ENCODE measurements at places on chromosomes 1 and 21.
A peak's percentile ranks its signal among the peaks of the same experiment; 100 is the strongest.

DNA sequence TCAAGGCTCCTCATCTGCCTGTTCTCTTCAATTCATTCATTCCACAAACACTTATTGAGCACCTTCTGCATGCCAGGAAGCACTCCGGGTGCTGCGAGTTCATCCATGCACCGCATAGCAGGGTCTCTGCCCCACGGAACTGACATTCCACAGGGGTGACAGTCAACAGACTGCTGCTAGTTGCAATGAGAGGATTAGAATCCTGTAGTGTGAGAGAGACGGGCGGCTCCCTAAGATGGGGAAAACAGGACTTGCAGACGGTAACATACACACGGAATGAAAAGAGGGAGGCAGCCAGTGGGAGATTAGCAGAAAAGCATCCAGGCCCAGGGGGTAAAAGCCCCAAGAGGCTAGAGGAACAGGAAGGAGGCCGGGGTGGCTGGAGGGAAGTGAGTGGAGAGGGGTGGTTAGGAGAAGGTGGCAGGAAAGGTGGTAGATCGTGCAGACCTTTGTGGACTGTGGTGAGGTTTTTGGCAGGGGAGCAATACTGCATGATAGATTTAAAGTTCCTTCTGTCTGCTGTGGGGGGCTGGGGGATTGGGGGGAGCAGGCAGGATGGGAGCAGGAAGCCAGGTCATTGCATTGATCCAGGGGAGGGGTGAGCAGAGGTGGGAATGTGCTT lies 6.6 kb downstream of the TNFRSF8 start:
- no peak for DNase-seq

DNA sequence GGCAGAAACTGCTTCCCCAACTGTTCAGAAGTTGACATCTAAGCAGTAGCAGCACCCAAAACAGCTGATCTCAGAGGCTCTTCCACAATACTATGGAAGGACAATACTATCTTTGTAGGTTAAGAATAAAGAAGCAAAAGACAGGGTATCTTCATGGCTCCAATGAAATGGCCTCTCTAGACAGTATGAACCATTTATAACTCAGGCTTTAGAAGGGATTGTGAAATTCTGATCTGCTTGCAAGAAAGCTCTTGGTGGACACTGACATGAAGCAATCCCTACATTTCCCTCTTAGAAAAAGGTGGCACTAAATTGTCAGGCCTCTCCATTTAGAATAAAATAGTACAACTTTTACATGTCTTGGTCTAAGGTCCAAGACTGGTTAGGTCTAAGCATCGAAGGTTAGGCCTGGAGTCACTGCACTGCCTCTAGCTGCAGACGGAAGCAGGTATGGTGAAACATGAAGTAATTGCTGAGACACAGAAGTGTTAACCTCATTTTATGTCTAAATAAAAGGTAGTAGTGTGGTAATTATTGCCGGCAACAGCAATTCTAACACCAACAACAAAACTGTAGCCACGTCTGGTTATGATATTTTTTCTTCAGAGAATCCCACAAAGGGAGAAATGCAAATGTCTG lies 50.6 kb upstream of the HP1BP3 start:
- no peak for DNase-seq

GRCh38 chr1:177487481-177487880 lies 316.7 kb downstream of the BRINP2 start:
- DNase-seq: no peak

DNA sequence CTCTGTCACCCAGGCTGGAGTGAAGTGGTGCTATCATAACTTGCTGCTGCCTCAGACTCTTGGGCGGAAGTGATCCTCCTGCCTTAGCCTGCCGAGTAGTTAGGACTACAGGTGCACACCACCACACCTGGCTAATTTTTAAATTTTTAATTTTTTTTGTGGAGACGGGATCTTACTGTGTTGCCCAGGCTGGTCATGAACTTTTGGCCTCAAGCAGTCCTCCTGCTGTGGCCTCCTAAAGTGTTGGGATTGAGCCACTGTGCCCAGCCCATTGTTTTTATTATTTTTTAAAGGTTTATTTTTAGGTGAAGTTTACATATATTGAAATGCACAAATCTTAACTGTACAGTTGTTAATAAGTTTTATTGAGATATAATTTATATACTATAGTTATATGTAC lies 3.2 kb downstream of the MTF2 start:
- DNase-seq: no peak

DNA sequence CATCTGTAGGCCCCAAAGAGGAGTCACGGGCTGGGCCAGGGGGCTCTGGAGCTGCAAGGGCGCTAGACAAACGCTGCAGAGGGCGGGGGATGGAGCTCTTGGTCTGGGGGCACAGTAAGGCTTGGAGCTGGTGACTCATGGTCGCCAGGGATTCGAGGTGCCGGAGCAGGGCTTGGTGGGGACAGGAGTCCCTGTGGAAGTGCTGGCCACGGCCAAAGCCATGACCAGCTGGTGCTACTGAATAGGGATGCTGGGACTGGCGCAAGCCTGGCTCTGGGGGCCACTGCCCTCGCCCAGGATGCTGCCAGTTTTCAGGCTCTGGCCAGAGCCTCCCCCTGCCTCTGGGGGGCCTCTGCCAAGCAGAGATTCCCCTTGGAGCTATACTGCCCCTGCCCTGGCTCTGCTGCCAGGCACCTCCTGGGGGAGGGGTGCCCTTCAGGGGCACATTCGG lies 25.2 kb downstream of the SPOCD1 start:
- peak; percentile 11 for DNase-seq

DNA sequence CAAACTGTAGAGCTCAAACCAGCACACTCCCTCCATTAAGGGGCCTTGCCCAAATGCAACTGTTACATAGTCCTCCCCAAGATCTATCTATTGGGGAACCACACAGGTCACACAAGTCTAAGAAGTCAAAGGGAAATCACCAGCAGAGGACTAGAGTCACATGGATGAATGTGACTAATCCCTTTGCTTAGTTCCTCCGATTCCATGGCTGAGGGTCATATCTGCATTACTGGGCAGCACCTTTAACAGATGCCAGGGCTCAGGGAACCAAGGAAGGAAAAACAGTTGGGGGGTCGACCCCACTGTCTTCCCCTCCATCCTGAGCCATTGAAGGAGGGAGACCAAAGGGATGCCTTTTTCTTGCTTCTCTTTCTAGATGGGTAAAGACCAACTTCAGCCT lies 23.4 kb upstream of the SMYD3 start:
- DNase-seq: no peak

GRCh38 chr1:68525781-68526180 lies 28.9 kb upstream of the DEPDC1 start:
- DNase-seq: no peak

GRCh38 chr21:16789636-16790035 lies 723.2 kb upstream of the CXADR start:
- DNase-seq: no peak

DNA sequence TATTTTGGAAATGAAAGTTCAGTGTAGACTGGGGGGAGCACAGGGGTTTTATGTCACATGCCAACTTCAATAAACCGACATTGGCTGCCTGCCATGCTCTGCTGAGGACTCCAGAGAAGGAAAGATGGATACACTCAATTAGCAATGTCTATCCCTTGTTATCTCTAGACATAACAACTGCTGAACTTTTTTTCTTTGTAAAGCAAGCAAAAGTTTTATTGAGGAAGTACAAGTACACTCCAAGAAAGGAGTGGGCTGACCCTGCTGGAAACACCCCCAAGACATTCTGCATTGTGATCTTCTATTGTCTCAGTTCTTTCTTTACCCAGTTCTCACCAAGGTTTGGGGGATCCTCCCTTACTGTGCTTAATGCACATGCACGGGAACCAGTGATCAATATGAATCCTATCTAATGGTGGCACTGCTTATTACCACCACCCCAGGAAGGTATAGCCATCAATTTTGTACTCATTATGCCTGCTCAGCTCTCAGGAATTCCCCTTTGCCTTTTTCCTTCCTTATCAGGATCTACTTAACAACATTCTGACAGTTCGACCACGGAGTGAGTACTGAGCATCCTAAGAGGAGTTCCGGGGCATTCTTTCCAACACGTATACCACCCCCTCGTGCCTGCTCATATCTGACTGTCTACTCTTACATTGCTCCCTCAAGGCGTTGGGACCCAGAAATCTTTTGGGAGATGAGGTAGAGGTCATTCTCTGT lies 28.7 kb downstream of the SYNJ1 start:
- DNase-seq: no peak

GRCh38 chr1:184012187-184012586 lies 25.3 kb downstream of the COLGALT2 start:
- DNase-seq: no peak

GRCh38 chr1:52348704-52349300 lies 17.2 kb downstream of the CC2D1B start:
- peak; percentile 23 for DNase-seq

DNA sequence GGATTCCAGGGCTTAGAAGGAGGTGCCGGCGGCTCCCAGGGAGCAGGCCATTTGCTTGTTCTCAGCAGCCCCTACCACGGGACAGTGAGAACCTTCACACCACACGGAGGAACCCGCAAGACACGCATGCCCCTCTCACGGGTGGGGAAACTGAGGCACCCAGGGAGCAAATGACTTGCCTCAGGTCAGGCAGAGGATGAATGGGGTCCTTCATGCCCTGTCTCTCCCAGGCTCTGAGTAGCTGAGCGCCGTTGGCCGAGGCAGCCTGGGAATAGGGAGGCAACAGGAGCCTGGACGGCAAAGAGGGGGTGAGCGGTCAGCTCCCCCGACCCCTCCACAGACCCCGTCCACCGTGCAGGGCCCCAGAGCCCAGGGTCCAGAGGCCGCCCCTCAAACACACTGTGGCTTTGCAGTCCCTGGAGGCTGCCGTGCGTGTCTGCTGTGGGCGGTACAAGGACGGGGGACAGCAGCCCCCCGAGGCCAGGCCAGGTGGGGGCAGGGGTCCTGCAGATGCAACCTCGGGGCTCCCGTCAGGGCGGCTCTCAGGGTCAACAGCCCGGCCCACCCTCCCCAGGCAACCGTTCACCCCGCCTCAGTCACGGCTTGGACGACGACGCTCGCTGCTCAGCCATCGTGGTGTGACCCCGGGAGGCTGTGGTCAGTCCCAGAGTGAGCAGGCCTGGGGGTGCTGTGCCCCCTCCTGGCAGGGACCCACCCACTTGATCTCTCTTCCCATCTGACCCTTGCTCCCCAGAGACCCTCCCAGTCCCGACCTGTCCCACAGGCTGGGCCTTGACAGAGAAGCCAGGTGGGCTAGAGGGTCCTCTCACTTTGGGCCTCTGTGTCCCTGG lies 15.8 kb upstream of the COL6A2 start:
- DNase-seq: no peak

DNA sequence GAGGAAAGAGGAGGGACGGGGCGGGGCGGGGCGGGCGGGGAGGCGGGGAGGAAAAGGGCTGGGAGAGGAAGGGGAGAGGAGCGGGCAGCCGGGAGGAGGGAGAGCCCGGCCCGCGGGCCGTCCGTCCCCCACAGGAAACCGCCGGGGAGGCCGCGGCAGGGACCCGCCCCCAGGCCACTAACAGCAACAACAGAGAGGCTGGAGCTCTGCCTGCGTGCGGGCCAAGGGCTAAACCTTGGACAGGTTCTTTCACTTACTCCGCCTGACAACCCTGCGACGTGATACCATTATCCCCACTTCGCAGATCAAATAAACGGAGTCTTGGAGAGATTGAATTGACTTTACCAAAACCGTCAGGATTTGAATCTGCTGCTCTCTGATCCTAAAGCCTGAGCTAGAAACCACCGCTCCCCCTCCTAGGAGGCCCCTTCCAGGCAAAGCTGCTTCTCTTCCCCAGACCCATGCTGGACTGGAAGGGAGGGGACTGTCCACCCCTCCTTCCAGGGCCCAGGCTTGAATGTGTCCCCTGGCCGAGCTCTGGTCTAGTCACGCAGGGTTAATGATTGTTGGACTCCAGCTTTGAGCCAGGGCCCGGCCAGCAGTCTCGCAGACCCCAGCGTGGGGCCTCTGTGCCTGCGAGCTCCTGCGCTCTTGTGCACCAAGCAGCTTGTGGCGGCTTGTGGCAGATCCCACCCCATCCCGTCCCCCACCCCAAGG lies at the start of gene EVA1B:
Gene EVA1B (minus strand): TSS at position 10 of the 717 bp plus-strand sequence. CDS start 608 bp downstream, outside the sequence.
- peak; percentile 73 for DNase-seq

GRCh38 chr1:67833602-67833940 lies 304 bp upstream of the GNG12 start:
- no peak for DNase-seq

DNA sequence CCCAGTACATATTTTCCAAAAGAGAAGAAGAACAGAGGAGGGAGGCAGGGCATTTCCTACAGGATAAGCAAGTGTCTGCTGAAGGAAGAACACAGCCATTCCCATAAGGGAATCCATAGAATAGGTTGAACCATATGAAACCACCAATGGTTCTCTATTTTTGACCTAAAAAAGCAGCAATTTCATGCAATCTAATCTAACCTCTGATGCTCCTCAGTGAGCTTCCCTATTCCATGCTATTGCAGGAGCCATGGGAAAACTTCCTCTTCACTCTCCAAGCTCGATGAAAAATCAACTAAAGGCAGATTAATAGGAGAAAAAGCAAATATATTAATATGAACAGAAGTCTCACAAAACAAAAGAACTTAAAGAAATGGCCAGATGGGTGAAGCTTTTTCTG lies 50.5 kb downstream of the SIPA1L2 start:
- DNase-seq: no peak

GRCh38 chr1:151862604-151863003 lies 9.1 kb upstream of the THEM5 start:
- DNase-seq: no peak

GRCh38 chr1:202416641-202417040 lies 68.1 kb downstream of the PPP1R12B start:
- no peak for DNase-seq

GRCh38 chr1:168195199-168196135 lies 16.7 kb downstream of the TIPRL start:
- DNase-seq: no peak

DNA sequence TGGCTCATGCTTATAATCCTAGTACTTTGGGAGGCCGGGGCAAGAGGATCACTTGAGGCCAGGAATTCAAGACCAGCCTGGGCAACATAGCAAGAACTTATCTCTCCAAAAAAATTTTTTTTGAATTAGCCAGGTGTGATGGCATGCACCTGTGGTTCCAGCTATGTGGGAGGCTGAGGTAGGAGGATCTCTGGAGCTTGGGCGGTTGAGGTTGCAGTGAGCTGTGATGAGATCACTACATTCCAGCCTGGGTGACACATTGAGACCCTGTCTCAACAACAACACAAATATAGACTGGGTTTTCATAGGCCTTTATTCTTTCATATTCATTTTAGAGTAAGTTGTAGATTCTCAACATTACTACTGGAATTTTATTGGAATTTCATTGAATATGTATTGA lies 12.8 kb downstream of the MED18 start:
- no peak for DNase-seq

GRCh38 chr1:26579681-26580111 lies 50.1 kb downstream of the RPS6KA1 start:
- no peak for DNase-seq
